ENCODE measurements at places on chromosomes 1 and 21.

DNA sequence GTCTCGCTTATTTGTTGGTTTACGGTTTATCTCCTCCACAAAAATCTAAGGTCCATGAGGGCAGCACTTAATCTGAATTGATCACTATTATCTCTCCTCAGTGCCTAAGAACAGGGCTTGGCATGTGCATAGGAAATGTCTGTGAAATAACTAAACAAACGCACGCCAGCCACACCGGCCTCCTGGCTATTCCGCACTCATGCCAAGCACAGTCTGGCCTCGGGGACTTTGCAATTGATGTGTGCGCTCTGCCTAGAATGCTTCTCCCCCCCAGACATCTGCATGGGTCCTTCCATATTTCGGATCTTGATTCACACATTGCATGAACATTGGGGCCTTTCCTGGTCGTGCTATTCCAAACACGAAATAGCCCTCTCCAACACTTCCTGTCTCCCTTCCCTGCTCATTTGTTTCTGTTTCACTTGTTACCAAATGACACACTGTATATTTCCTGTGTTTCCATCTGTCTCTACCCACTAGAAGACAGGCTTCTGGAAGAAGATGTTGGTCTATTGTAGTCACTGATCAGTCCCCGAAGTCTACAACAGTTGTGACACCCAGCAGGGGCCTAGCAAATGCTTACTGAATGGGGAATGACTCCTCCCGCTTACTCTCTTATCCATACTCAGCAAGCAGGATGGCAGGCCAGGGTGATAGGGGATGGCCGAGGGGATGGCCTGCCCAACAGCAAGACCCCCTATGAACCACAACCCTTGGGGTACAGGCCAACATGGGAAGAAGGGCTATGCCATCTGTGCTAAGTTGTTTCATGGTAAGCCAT, 93.9 kb downstream of the GLIS1 start:
- DNase-seq, result no peak

DNA sequence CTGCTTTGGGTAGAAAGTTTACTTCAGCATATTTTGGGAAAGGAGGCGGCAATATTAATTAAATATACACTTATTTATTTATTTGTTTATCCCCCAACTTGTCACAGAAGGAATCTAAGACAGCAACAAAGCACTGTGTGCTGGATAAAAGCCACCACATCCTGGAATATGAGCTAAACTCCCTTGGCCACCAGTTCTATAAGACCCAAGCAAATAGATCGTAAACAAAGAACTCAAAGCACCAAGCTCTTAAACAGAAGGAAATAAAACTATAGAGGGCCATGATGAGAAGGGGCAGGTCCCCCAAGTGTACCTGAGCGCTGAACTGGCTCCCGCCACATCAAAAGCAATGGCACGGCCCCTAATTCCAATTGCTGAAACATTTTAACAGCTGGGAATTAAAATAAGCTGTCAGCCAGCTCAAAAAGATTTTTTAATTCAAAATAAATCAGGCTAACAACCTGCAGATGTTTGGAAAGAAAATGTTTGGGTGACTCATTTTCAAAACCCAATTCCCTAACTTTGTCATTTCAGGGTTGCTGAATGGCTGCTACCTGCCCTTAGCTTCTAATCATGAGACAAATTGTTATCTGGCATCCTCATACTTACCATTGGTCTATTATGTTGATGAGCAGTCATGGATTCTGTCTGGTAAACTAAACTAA, 127.1 kb downstream of the SLC30A10 start:
- DNase-seq, result no peak

DNA sequence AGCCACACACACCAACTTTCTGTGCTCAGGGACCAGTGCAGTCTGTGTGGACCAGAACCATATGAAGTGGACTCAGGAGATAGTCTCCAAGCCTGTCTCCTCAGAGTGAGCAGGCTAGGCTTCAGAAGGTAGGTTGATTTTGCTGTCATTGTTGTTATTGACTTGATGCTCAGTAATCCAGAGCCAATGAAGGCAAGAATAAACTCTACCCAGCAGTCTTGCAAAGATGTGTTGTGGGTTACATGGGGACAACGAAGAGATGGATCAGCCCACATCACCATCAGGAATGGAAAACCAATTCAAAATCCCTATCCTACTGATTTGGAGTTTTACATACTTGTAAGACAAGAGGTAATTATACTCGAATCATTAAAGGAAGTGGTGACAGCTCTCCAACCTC, 37.4 kb downstream of the PHC2 start:
- no peak for DNase-seq

- peak; percentile 35 for DNase-seq
Observed at GRCh38 chr1:58785442-58786058, 1.7 kb upstream of the JUN start.

- no peak for DNase-seq
Observed at GRCh38 chr1:154500533-154500932, 1.5 kb upstream of the TDRD10 start.

DNA sequence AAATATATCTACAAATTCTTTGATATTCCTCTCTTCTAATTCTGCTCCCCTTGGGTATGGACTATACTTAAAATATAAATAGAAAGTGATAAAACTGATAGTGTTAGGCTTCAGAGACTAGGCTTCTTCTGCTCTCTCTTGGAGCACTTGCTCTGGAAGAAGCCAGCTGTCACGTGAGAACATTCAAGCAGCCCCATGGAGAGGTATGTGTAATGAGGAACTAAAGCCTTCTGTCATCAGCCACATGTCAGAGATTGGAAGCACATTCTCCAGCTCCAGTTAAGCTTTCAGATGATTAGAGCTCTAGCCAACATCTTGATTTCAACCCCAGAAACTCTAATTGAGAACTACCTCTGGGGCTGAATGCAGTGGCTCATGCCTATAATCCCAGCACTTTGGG, 34.3 kb downstream of the XKR8 start:
- DNase-seq, result no peak

- DNase-seq, result no peak
Observed at GRCh38 chr1:71080230-71080738, 551 bp downstream of the ZRANB2 start.

DNA sequence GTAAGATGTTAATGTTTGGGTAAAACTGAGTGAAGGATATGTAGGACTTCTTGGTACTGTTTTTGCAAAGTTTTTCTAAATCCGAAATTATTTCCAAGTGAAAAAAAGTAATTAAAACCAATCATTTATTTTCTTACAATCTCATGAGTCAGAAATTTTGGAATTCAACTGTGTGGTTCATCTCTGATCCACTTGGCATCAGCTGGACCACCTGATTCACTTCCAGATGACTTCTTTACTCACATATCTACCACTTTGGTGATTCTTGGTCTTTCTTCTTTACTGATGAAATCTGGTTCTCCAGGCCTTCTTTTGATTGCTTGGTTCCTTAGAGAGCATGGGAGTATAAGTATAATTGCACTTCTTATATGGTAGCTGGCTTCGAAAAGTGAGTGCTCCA, 254.9 kb upstream of the CACYBP start:
- no peak for DNase-seq

DNA sequence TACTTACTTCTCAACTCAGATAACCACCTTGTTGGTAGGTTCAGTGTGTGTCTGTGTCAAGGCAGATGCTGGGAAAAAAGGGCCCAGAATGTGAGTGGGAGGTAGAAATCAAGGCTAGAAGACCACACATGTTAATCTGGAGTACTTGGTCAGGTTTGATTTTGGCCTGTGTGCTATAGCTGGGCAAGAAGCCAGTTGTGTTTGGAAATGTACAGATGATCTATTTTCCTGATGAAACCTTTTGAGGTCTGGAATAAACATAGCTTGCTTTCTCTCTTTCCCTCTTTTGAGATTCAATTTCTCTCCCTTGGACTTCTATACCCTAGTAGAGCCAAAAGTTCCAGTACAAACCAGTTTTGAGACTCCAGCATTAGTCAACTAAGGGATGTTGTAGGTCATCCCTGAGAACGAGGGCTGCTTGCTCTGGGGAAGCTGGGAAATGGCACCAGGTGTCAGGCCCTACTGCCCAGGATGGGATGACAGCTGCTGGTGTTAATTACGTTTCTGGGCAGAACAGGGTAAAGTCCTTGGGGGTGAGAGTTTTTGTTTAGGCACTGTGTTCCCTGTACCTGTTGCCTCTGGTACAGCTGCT, 15.8 kb downstream of the MAPKAPK2 start:
- DNase-seq, result no peak

DNA sequence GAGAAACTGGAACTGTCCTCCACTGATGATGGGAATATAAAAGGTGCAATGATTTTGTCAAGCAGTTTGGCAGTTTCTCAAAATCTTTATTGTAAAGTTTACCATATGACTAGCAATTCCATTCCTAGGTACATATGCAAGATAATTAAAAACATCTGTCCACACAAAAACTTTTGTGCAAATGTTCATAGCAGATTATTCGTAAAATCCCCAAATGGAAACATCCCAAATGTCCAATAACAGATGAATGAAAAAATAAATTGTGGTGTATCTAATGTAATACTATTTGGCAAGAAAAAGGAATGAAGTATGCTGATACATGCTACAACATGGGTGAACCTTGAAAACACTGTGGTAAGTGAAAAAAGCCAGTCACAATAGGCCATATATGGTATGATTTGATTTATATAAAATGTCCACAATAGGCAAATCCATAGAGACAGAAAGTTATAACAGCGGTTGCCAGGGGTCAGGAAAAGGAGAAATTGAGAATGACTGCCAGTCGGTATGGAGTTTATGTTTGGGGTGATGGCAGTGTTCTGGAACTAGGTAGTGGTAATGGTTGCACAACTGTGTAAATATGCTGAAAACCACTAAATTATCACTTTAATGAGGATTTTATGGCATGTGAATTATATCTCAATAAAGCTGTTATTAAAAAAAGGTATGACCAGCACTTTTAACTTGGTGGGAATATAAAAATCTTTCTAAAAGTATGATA, 81.7 kb upstream of the BEND5 start:
- no peak for DNase-seq

DNA sequence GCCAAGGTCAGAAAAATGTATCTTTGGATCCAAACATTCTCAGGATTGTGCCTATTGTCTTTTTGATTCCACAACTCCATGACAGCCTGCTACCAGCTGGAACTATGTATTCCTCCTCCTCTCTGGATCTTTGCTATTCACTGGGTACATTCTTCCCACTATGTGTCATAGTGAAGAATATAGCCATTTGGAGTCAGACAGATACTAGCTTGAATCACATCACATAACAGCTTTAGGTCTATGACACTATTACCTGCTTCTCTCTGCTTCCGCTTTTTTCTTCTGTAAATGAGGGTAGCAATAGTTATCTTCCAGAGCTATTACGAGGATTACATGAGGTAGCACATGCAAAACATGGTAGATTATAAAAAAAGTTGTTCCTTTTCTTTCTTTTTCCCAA, 5.4 kb upstream of the EXO1 start:
- no peak for DNase-seq

- no peak for DNase-seq
Observed at GRCh38 chr1:205630651-205631009, 1.2 kb downstream of the ELK4 start.

- DNase-seq, result no peak
Observed at GRCh38 chr1:226487921-226488320, 60.6 kb upstream of the STUM start.

DNA sequence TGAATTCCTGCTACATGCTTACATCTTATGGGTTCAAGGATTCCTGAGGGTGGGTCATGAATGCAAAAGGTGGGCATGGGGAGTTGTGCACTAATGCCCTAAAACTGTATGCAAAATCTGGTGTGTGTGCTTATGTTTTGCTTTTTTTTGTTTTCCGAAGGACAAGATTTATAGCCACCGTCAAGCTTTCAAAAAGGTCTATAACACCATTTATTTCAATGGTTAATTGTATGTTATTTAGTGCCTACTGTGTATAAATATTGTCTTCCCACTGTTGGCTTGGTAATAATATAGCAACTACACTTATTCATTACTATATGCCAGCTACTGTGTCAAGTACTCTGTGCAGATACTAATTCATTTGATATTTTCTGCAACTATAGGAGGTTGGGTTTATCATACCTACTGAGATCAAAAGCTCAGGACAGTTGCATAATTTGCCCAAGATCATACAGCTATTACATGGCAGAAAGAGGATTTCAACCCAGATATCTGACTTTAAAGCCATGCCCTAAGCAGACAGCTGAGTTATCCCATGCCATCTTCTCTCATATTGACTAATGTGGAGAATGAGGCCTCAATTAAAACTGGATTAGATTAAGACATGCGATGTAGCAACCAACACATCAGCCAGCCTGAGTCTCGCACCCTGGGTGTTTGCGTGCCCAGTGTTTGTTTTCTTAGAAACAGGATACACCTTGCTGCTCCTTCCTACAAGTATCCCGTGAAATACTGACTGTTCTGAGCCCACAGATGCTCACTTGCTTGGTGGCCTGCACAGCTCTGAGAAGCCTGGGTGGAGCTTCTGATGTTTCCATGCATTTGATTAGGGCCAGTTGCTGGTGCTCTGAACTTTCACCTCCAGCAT, 34.6 kb downstream of the GADD45A start:
- no peak for DNase-seq

DNA sequence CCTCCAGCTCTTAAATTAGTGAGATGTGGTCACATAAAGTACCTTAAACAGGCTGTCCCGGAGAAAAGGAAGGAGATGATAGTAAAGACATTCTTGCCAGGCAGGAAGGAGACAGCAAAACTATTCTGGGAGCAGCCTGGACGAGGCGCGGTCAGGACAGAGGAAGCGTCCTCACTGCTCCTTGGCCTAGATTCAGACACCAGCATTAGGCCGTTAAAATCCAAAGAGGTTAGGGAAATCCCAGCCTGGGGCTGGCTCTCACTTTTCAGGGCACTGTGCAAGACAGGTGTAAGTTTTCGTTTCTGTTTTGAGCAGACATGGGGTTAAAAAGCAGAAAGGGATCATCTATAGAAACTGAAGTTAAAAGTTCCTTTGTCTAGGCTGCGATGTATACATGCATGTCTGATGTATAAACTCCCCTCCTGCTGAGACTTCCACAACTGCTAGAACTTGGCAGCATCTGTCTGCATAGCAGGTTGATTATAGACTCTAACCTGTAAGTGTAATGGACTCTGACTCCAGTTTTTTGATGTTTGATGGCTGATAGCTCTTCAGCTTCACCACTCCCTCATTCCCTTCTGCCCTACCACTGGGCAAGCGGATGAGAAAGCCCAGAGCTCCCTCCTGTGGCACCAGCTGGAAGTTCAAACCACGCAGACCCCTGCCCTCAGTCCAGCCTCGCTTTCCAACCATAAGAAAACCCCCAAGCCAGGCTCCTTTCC, 21.5 kb downstream of the STPG1 start:
- DNase-seq, result peak; percentile 72

- DNase-seq, result no peak
Observed at GRCh38 chr1:87885278-87886025, 556.8 kb downstream of the LMO4 start.

GRCh38 chr1:55635856-55636255, 420.7 kb upstream of the USP24 start:
- no peak for DNase-seq

DNA sequence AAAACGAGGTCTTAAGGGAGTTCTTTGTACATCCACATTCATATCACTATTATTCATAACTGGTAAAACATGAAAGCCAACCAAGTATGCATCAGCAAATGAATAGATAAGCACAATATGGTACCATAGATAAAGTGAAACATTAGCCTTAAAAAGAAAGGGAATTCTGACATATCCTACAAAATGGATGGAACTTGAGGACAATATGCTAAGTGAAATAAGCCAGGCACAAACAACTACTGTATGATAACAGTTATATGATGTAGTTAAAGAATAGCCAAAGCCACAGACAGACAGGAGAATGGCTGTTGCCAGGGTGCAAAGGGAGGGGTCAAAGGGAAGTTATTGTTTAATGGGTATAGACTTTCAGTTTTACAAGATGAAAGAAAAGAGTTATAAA, 148.9 kb downstream of the EIF4G3 start:
- no peak for DNase-seq

GRCh38 chr1:226946285-226946684, 6.2 kb downstream of the COQ8A start:
- DNase-seq, result no peak

Measured in activated naive CD8-positive, alpha-beta T cell treated with anti-CD3 and anti-CD28 coated beads, Interleukin-2, amount 50 U/mL, for 24 hours (primary cell).